ENCODE measurements at places on chromosomes 6 and 20.

DNA sequence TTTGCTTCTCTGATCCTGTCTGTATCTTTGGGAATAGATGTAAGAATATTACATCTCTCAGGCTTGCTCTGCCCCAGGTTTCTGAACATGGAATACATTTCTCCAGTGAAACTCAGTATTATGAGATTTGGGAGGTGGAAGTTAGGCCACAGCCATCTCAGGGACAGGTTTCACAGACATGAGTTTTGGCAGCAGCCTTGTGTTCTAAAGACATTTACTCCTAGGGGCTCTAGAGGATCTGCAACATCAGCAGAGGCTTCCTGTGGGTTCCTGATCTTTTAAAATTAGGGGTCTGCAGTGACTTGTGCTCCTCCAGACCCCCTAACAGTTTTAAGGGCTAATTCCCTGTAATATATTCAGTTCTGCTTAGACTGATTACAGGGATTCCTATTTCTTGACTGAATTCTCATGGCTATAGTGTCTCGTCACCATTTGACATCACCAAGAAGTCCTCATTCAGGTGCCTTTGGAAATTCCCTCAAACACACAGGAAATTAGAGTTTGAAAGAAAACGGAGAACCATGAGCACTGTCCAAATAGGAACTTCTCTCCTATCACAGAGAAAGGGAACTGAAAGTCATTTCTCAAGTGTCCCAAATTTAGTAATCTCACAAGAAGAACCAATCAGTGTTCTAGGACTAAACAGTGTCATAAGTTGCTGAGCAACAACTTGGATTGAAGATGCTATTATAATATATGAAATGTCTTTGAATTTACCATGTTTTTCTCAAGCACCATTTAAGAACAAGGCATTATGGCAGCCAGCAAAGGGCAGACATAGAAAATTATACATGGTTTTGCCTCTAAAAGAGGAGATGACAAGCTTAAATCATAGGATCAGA, 2.5 kb upstream of the HLA-DRA start:
- peak; percentile 71 for DNase-seq

DNA sequence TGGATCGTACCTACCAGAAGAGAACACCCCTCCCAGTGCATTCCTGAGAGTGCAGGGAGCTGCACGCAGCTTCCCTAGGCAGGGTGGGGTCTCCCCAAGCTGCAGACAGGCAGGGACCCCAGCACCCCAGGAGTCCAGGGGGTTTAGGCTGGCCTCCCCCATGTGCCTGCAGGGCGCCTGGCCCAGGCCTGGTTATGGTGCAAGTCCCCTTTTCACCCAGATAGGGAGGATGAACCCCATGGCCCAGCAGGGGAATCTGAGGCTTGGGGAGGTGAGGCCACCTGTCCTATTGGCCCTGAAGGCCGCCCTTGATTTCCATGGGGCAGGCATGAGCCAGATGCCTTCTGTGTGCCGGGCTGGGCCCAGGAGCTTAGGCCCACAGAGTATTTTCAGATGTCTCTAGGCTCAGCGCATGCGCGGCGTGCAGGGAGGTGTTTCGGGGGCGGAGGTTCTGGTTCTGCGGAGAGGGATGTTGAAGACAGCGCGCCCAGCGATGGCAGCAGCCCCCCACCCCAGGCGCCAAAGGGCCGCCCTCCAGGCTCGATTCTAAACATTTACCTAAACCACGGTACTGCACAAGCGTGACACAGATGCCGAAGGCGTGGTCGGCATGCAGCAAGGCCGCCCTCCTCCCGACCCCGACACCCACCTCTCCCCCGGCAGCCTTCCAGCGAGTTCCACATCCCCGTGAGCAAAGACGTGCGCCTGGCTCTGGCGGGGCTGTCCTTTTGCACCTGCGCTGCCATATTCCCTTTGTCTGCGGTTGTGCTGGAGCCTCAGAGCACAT, 29.4 kb downstream of the COL20A1 start:
- no peak for DNase-seq

GRCh38 chr20:48523191-48523995, 304.4 kb downstream of the PREX1 start:
- peak; percentile 80 for DNase-seq

DNA sequence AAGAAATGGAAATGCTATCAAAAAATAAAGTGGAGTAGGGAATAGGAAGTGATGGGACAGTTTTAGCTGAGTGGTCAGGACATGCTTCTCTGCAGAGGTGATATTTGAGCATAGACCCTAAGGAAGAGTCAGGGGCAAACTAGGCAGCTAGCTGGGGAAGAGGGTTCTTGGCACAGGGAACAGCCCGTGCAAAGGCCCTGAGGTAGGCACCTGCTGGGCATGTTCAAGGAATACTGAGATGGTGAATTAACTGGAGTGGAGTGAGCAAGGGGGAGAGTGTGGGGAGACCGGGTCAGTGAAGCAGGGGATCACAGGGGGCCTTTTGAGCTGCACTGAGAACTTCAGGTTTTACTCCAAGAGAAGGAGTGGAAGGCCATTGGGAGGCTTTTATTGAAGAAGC, 7.5 kb upstream of the SIRPA start:
- DNase-seq = no peak

DNA sequence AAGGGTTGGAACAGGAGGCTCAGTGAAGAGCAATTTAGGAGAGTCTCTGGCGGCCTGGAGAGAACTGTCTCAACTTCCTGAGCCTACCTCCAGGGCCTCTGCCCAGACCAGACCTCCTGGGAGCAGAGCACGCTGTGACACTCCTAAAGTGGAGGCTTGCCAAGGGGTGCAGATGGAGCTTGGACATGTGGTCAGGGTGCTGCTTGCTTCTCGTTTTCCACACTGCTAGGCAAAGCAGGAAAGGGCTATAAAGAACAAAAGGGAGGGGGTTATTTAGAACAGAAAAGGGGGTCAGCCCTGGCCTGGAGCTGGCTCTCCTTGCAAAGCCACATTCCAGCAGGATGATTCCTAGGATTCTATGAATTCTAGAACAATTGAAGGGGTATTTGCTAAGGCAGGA, 145.7 kb upstream of the GGTLC1 start:
- DNase-seq = no peak

DNA sequence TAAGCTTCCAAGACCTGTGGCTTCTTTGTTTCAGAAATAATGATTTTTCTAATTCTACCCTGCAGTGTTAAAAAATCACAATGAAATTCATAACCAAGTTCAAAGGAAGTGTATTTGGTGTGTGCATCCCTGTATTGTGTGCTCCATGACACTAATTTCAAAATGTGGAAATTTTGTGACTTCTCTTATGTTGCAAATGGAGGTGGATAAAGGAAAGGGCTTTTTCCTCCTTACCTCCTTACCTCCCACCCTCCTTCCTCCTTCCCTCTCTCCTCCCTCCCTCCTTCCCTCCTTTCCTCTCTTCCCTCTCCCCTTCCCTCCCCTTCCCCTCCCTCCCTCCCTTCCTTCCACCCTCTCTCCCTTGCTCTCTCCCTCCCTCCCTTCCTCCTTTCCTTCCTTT, 10.5 kb downstream of the CDH4 start:
- DNase-seq = no peak

- DNase-seq = no peak
Measured at GRCh38 chr6:139820210-139820609, 445.8 kb upstream of the CITED2 start.

DNA sequence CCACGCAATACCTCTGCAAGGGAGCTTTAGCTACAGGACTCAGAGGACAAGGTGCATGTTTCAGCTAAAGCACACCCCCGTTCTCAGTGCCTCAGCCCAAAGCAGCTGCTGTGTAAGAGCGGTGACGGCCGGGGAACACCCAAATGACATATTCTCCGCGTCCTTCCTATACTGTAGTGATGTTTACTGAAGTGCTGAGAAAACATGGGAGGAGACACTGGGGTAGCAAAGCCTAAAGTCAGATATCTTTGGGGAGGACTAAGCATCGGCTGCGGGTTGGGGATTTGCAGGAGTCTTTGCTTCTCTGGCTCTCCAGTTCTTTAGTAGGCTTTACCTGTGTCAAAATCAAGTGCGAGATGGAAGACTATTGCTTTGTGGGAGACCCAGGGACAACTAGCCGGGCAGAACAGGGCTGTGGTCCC, 1.7 kb downstream of the SLC22A23 start:
- DNase-seq = peak; percentile 67

DNA sequence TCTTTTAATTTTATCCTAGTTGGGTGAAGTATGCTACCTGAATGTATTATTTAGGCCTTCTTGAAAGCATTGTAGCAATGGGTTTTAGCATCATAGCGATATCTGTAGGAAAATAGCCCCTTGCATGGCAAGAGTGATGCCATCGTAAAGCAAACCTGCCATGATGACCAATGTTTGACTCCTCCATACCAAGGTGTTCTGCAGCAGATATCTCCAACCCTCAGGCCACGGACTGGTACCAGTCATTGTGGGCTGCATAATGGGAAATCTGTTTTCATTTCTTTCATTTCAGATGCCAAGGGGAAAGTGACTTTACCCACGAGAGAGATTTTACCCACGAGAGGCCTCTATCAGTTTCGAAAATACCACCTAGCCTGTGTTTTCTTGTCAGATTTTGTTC, 6.2 kb downstream of the TXLNB start:
- no peak for DNase-seq

DNA sequence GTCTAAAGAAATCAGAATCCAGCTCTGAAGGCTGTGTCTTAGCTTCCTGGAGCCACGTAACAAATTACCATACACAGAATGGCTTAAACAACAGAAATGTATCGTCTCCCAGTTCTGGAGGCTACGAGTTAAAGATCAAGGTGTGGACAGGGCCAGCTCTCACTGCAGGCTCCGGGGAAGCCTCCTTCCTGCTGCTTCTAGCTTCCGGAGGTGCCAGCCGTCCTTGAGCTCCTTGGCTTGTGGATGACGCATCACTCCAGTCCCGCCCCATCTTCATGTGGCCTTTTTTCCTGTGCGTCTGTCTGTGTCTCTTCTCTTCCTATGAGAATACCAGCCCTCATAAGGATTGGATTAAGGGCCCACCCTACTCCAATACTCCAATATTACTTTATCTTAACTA, 319.1 kb upstream of the QKI start:
- DNase-seq = no peak

- no peak for DNase-seq
Measured at GRCh38 chr6:146470091-146470770, 73.4 kb upstream of the RAB32 start.

- peak; percentile 89 for DNase-seq
Measured at GRCh38 chr20:50987493-50988210, 29.0 kb downstream of the MOCS3 start.

- peak; percentile 1 for DNase-seq
Measured at GRCh38 chr6:91075244-91075976, 488.5 kb upstream of the MAP3K7 start.

- DNase-seq = no peak
Measured at GRCh38 chr6:120875900-120876299, 458.4 kb downstream of the TBC1D32 start.

DNA sequence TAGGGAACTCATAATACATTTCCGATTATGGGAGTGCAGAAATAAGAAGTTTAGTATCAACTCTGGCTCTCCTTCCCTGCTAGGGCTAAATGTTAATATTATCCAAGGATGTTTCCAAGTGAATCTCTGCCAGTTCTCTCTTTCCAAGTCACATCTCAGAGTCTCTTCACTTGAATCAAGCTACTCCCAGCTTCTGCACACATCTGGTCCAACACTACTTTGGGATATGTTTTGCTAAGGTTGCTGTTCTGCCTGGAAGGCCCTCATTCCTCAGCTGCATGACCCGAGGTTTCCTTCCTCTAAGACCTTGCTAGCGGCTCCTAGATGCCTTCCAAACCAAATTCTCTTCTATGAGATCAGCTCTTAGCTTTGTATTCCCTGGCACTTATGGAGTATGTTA, 331.8 kb downstream of the GJA1 start:
- no peak for DNase-seq

GRCh38 chr6:38578075-38578474, 61.7 kb downstream of the BTBD9 start:
- DNase-seq = no peak

GRCh38 chr6:6751619-6752023, 163.1 kb downstream of the LY86 start:
- peak; percentile 32 for DNase-seq

DNA sequence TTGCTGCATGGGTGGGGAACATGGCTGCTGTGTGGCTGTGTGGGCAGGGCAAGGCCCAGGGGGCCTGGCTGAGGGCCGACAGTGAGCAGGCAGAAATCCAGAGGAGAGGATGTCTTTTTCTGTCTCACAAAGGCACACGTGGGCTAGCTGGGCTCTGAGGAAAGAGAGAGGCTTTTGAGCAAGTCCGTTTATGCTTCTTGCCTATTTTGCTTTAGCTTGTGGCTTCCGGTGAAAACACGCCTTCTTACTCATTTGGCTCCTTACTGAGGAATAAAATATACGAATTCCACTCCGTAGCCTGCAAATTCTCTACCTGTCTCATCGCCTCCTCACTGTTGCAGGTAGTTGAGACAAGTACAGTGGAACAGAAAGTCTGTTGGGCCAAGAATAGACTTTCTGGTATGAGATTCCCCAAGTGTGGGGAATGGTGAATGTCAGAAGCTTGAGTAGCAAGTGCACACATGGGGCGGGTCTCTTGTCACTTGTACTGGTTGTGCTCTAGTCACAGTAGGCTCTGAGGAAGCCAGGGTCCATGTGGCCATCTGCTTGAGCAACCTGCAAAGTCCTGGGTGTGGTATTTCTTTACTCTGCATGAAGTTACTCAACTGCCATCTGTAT, 28.4 kb downstream of the WRNIP1 start:
- peak; percentile 86 for DNase-seq

GRCh38 chr6:16296061-16296670, 57.8 kb downstream of the GMPR start:
- no peak for DNase-seq

- DNase-seq = no peak
Measured at GRCh38 chr6:125354649-125355048, 52.9 kb upstream of the HDDC2 start.

DNA sequence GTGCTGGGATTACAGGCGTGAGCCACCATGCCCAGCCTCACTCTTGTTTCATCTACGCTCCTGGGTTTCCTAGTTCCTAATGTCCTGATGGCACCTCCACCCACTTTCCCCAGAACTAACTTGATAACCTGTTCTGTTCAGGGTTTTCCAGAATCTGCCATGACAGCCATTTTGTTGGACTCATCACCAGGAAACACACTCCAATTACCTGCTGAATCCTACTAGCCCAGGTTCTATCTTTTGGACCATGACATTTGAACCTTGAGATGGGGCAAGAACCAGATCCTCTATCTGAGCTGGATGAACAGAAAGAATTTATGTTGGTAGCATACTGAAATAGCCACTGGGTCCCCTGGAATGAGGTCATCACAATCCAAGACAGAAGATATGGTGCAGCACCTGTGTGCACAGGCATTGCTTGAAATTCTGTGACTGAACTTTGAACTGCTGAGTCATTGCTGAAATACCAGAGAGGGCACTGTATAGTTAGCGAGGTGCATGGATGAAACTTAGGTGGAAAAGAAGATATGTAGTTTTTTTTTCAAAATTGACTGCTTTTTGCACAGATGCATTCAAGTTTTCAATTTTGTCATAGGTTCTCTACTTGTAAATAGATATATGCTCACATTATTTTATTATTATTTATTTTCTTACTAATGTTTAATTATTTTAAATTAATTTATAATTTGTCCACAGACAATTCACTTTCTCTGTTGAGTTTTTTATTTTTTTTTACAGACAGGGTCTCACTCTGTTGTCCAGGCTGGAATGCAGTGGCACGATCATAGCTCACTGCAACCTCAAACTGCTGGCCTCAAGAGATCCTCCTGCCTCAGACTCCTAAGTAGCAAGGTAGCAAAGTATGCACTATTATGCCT, 42.8 kb upstream of the TASP1 start:
- no peak for DNase-seq
